ENCODE measurements at places on chromosomes 5 and 9.

GRCh38 chr5:170603578-170604565 lies 100.1 kb downstream of the KCNIP1 start:
- DNase-seq: no peak

- no peak for DNase-seq
These were observed 6.8 kb downstream of the FAM219A start for GRCh38 chr9:34451545-34451944.

- DNase-seq: no peak
These were observed 280.7 kb upstream of the ZNF608 start for GRCh38 chr5:125026867-125027731.

- DNase-seq: peak; percentile 39
These were observed 162.2 kb downstream of the SREK1 start for GRCh38 chr5:66306105-66306843.

- DNase-seq: no peak
These were observed 3.1 kb downstream of the RPS6 start for GRCh38 chr9:19376931-19377330.

DNA sequence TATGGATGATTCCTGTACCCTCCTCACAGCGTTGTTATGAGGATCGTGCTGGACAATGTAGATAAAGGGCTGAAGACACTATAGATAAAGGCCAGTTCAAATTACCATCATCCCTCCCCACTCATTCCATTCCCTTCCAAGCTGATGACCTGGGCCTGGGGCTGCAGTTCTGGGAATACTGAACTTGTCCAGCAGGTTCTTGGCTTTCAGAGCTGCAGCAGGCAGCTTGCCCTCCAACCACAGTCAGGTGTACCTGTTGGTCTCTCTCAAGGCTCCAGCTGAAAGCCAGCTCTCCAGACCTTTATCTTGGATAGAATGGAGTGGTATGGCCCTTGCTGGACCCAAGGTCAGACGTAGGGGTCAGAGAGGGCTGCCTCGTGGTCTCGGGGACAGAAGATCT lies 92.5 kb downstream of the PCDH1 start:
- DNase-seq: no peak

GRCh38 chr9:109001275-109001676 lies 12.0 kb downstream of the CTNNAL1 start:
- peak; percentile 85 for DNase-seq

GRCh38 chr5:137921931-137922330 lies 32.7 kb downstream of the PKD2L2 start:
- DNase-seq: no peak

- DNase-seq: no peak
These were observed 115.7 kb downstream of the TRIO start for GRCh38 chr5:14258840-14259239.

- DNase-seq: no peak
These were observed 37.7 kb downstream of the TSSK1B start for GRCh38 chr5:113397046-113397445.

DNA sequence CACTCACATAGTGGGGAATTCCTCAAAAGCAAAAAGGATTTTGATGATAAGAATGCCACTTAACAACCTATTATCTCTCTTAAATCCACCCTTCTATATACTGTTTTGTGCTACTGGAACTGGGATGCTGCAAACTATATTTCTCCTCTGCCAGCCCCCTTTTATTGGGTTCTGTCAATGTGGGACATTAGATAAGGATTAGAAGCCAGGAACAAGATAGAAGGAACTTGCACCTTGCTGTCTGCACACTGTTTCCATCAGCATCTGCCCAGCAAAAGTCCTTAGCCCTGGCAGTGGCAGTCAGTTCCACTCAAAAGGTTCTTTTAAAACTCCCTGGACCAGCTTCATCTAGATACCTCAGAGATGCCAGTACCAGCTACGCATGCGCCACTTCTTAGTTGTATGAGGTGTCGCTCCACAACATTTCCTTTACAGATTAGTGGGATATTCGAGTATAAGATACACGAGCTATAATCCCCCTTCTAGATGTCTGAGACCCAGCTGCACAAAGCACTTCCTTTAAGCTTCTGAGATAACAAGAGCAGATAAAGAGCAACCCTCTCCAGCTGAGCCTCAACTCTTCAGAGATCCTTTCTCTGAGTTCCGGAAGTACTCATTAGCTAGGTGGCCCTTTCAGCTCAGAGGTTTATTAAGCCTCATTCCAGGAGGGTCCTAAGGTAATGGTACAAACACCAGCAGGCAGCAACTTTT lies 45.3 kb downstream of the CERT1 start:
- no peak for DNase-seq

- DNase-seq: no peak
These were observed 53.9 kb upstream of the UBAC1 start for GRCh38 chr9:136014924-136015633.

- no peak for DNase-seq
These were observed 219.4 kb downstream of the SPOCK1 start for GRCh38 chr5:137279521-137280231.

GRCh38 chr5:107957051-107957450 lies 286.3 kb upstream of the EFNA5 start:
- DNase-seq: no peak

DNA sequence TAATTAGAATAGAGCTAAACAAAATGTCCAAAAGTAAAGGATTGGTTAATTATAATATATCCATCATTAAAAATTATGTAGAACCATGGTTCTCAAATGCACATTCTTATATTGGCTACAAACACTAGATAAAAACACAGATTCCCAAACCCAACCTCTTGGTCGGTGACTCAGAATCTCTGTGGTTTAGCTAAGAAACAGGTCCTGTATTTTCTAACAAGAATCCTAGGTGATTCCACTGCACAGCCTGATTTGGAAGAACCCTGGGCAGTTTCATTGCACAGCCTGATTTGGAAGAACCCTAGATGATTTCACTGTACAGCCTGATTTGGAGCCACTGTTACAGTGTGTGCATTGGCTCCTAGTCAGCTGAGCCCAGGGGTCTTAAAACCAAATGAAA lies 67.9 kb downstream of the KIAA1958 start:
- no peak for DNase-seq

DNA sequence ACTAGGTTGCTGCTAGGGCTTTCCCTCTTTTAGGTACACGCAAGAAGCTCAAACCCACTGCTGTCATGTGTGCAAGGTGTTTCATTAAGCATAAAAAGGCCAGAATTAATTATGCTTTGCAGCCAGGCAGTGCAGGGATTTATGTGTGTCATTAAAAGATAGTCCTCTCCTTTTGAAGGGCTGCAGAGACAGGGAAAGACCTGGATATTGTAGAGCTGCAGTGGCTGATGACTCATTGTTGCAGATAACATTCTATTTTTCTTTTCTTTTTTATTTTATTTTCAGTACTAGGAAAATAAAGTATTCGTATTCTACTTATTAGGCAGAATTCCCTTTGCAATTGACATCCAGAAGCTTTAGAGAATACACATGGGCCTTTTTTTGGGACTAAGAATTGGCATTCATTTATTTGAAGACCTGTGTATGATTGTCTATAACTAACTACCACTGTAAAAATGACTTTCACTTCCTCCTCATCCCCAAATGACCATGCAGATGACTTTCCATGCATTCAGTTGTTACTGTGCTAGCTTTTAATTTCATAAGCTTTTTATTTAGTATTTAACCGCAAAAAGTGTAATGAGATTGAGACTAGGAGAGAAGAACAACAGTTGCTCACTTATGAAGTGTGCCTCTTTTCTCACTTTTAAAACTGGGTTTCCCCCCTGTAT lies 113.0 kb downstream of the PAM start:
- no peak for DNase-seq

GRCh38 chr5:35483780-35484179 lies 133.9 kb upstream of the SPEF2 start:
- no peak for DNase-seq

DNA sequence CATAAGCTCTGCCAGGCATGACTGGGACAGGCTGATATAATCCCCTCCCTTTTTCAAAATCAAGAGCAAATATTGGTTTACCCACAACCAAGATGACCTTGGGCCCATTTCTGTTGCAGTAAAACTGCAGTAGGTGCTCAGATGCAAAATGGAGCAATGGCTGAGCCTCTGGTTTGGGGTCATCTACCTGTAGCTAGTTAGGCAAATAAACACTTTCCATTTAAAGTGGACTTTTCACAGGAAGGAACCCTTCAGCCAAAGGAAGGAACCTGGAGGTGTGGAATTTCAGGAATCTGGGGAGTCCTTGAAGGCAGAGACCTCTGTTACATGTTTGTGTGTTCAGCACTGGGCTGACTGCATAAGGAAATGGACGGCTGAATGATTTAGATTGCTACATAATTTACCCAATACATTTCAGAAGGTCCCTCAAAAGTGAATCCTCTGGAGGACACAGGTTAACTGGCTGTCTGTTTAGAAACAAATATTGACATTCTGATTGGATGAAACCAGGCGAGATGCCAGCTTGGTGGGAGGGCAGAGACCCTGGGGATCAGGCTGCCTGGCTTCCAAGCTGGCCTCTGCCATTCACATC lies 170.1 kb upstream of the ZNF618 start:
- DNase-seq: no peak

DNA sequence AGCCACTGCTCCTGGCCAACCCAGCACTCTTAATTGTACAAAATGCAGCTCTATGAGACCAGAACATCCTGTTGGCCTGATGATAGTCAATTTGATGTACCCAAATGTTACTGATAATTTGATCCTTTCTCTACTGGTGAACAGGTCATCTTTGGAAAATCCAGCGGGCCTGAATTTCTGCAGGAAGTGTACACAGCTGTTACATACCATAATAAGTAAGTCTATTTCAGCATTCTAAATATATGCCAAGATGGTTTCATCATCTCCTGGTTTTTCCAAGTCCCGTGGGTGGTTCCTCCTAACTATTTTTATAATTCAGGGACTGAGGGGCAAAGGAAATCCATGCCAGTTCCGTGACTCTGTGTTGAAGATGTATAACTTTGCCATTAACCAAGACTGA lies 155.4 kb downstream of the DOCK8 start:
- no peak for DNase-seq

DNA sequence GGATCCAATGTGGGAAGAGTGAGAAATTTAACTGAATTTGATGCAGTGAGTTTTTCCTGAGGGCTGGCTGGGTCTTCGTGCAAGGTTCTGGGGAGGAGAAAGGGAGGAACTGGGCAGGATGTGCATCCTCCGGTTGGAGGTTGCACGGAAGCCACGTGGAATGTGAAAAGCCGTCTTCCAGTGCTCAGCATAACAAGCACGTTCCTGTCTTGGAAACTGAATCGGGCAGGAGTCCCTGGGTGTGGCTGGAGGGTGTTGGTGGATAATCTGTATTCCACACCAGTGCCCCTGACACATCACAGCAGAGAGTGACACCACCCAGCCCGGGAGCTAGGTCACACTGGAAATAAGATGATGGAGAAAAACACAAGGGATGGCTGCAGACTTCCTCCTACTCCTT lies 154.3 kb downstream of the C5orf15 start:
- DNase-seq: no peak

DNA sequence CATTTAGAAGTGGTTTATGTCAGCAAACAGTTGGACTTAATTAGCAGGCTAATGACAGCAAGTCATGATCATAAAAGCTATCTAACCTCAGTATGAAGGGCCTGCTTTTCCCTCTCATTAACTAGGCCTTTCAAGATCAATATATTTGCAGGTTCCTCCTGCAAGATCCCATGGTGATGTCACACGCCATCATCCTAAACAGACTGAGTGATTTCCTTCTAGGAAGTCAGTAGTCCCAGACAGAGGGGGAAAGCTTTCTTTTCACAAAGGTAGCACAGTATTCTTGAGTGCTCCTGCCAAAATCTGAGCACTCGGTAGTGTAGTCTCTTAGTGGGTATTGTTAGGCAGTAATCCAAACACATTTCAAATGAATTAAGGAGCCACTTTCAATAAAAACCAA lies 52.5 kb downstream of the UIMC1 start:
- no peak for DNase-seq

DNA sequence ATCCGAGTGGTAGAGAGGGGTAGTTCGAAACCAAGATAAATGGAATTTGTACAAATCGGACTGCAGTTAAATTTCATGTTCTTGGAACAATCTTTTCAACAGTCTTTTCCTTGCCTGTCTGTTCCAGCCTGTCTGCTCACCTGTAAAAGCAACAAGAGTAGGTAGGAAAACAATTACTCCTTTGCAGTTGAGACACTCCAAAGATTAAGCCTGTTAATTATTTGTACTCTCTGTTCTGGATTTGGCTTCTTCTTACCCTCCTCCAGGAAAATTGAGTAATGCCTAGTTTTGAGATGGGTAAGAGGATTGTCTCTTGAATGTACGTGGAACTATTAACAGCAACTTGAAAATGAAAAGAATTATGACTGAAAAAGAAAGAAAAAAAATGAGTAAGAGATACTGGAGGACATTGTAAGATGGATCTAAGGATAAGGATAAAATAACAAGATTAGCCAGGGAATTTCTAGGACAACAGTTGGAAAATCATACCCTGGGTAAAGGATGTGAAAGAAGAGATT lies 24.3 kb downstream of the SPAAR start:
- no peak for DNase-seq

DNA sequence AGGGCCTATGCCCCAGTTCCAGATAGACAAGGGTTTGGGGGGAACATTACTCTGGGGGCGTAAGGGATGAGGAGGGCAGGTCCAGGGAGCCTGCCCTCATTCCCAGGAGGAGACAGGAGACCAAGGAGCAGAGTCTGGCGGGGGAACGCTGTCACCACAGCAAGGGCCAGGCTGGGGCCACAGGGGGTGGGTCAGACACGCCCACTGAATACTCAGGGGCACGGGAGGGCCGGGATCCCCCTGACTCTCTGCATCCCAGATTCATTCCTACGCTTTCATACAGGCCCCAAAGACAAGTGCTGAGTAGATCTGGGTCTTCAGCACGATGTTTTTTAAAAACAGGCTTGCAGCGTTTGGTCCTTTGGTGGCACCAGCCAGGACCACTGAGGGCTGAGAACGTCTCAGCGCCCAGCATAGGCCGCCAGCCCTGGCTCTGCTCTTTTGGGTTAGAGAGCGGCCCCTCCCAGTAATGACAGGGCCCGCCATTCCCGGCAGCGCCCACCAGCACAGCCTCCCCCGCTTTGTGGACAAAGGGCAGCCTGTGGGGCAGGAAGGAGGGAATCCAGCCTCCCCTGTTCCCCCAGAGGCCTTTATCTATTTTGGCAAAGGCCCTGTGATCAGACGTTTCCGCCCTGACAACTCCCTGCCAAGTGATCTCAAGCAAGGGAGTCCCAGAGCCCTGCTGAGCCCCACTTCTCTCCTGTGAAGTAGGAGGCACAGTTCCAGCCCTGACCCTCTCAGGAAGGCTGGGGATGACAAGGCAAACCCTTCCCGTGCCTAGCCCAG lies 24.9 kb downstream of the NEK6 start:
- no peak for DNase-seq

DNA sequence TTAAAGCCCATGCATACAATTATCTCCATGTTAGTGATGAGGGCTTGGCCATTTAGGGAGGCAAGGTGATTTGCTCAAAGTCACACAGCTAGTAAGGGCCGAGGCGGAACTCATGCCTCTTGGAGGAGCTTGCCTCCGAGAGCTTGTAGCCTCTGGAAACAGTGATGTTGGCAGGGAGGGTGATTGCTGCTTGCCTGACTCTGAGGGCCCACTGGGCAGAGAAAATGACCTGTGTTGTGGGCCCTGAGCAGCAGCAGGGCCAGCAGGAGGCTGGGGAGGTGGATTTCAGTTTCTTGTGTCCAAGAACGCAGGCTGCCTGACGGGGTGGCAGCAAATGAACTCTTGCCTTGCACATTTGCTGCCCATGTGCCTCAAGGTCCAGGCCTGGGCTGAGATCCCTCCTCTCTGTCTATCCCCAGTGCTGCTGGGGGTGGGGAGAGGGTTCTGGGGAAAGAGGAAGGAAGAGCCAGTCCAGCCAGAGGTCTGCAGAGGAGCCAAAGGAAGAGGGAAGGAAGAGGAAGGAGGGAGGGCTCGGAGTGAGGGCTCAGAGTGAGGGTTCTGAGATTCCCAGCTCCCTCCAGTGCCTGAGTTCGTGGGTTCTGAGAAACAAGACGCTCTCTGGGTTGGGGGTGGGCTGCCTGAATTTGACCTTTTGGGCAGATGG lies 16.2 kb upstream of the PTGS1 start:
- DNase-seq: no peak
